Aorta (tissue), 5 donors: ENCODE measurements at places on chromosomes 13 and 19.
A peak's percentile ranks its signal among the peaks of the same experiment; 100 is the strongest.

DNA sequence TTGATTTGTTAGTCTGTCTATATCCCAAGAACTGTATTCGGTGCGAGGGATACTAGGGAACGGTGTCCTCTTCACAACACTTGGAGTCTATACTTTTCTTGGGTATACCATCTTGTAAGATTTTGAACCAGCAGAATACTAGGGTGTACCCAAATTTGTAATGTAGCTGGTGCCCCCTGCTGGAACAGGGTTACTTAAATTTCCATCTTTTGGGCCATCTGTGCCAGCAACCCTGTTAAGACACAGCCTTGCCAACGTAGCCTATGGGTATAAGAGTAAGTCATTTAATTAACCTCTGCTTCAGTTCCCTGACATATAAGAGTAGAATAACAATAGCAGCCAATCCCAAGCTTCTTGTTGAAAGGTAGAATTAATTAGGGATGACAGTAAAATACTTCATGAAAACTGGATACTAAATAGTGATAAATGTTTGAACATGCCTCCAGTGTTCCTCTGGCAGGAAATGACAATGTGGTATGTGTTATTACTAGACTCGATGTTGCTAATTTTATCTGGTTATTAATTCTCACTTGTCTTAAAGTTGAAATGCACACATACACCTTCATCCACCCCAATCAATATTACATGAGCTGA, 607.6 kb downstream of the FGF9 start:
- peak; percentile 76 for DNase-seq

DNA sequence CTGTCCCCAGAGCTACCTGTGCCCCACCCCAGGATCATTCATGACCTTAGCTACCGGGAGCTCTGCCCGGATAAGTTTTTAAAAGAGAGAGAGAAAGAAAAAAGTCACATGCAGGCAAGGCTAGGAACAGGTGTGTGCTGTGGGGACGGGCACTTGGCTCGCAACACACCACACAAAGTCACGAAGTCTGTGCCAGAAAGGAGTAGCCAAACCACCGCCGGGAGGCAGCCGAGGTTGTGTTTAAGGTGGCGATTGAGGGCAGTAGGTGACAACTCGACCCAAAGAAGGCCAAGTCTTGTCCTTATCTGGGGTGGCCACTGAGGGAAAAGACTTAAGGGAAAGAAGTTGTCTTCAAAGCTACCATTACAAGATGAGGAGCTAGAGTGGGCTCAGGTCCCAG, 4.6 kb upstream of the TSHZ3 start:
- no peak for DNase-seq

- DNase-seq = no peak
These were observed 587.9 kb downstream of the LMO7 start for GRCh38 chr13:76223999-76224398.

- DNase-seq = no peak
These were observed 20.3 kb downstream of the FLT1 start for GRCh38 chr13:28474491-28475134.

DNA sequence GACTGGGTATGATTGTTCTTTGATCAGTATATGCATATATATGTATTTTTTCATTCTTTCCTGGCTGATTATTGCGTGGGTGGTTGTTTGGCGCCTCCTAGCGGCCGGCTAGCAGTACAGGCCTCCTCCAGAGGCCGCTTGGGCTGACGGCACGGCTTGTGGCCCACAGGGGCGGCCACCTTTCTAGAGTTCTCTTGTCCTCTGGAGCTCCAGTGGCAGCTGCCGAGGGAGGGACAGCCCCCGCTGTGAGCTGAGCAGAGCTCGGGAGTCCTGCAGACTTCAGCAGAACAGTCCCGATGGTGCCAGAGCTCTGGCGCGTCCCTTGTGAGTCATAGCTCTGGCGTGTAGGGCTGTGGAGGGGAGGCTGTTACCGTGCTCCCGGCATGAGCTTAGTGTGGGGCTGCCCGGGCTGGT, 22.5 kb upstream of the ZNF429 start:
- DNase-seq = peak; percentile 89

DNA sequence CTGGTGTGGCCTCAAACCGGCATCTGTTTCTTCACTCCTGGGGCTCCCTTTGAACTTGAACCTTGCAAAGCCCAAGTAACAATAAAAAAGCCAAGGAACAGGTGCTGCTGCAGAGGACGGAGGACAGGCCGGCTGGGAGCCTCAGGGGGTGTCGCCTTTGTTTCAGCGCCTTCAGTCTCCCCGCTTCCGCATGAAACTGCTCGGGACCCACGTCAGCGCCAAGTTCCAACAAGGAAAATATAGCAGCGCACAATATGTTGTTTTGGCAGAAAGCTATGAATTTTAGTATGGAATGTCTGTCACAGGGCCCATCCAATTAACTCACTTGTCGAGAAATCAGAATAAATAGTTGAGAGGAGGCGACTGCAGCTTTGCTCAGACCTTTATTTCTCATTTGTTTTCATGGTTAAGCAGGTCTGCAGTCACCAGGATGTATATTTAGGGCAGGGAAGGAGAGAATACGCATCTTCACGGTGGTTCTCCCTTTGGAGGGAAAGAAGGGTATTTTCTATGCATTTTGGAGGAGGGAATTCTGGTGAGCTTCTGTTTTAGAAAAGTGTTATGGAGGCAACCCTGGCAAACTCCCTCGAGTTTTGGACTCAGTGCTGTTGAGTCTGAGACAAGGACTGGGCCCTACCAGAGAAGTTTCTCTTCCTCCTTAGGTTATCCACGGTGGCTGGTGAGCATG, 34.3 kb upstream of the MEDAG start:
- DNase-seq = no peak

DNA sequence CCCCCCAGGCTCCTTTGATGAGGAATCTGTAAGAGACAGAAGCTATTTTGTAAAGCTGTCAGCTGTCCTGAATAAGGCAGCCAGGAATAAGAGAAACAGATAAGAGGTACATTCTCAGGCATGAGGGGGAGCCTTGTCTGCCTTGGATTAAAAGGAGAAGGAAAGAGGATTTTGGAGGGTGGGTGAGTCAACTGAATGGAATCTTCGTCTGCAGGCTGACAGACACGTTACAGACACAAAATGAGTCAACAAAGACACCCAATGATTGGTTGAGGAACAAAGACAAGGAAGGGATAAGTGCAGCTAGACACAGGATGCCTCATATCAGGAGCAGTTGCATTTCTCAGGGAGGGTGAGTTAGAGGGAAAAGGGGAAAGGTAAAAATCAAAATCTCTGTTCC, 162.5 kb downstream of the OLFM4 start:
- DNase-seq = no peak

GRCh38 chr13:39451301-39451700, 151.7 kb downstream of the LHFPL6 start:
- no peak for DNase-seq

- DNase-seq = peak; percentile 26
These were observed 28.2 kb upstream of the TMEM255B start for GRCh38 chr13:113730831-113731191.

GRCh38 chr13:112902101-112902651, 66.8 kb upstream of the MCF2L start:
- no peak for DNase-seq

DNA sequence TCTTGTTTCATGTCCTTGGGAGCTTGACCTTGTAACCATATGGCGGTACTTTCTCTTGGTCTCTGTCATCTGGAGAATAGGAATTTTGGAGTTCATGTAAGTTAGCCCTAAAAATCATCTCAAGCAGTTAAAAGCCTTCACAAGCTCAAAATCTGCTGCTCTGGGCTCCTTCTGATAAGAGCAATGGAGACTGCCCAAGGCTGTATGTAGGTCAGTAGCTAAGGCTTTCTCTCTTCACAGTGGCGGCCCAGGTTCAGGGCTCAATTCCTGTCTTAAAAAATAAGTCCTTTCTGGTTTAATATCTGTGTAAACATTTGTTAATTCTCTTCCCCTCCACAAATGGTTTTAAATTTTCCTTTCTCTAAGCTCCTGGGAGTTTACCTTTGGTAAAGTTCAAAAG, 45.3 kb upstream of the ANKRD10 start:
- no peak for DNase-seq

DNA sequence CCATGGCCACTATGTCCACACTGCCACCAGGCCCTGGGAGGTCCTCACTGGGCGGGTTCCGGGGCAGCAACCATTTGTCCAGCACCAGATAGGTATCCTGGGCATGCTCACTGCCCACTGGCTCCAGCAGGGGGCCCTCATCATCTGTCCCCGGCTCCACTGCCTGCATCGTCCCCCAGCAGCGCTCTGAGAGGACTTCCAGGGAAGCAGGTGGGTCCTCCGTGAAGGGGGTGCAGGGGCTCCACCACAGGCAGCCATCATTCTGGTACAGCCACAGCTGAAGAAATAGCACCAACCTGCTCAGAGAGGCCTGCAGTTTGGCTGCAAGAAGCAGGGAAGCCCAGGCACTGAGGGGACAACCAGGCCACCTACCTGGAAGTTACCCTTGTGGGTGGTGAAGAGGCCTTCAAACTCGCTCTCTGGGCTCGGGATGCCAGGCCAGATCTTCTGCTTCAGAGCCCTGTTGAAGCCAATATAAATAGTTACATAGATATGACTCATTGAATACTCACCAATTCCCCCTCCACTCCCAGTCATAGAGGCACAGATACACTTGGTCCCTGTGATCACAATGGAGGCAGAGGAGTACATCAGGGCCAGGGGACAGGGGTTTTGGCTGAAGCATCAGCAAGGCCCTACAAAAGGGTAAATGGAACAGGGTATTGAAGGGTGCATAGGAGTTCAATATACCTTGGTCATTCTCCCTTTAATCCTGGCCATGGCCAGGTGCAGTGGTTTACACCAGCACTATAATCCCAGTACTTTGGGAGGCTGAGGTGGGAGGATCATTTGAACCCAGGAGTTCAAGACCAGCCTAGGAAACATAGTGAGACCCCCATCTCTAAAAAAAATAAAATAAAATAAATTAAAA, 4.1 kb downstream of the SWSAP1 start:
- DNase-seq = peak; percentile 61

DNA sequence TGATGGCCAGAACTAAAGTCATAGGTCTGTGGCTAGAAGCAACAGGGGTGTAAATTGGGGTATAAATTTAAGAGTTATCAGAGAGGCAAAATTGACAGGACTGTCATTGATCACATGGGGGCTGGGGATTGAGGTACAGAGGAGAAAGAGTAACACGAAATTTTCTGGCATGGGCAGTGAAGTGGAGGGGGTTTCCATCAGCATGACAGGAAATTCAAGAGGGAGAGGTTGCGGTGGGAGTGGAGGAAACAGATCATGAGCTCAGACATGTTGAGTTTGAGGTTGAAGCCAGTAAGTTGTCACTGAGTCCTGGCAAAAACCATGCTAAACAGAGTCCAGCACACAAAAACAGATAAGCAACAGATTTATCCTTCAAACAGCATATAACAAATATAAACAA, 192.1 kb upstream of the TSC22D1 start:
- DNase-seq = no peak

- no peak for DNase-seq
These were observed 3.1 kb downstream of the CARS2 start for GRCh38 chr13:110702591-110703526.

GRCh38 chr19:54188215-54188871, 1.0 kb downstream of the MBOAT7 start:
- peak; percentile 58 for DNase-seq

- no peak for DNase-seq
These were observed 556.7 kb downstream of the PCDH9 start for GRCh38 chr13:66673401-66673800.

- no peak for DNase-seq
These were observed 12.4 kb downstream of the MYH14 start for GRCh38 chr19:50215820-50216219.

- peak; percentile 77 for DNase-seq
These were observed 1.4 kb downstream of the RASA3 start for GRCh38 chr13:114130837-114131582.

GRCh38 chr13:30338331-30338851, 31.0 kb upstream of the KATNAL1 start:
- no peak for DNase-seq

GRCh38 chr19:18086590-18087138, at the start of gene IL12RB1:
IL12RB1 (minus strand) TSS chr19:18086934; CDS start chr19:18086823, 111 bp downstream.
- no peak for DNase-seq

- no peak for DNase-seq
These were observed 623.2 kb downstream of the SLITRK5 start for GRCh38 chr13:88294368-88294767.

GRCh38 chr19:1465191-1466016, 13.6 kb downstream of the C19orf25 start:
- no peak for DNase-seq

DNA sequence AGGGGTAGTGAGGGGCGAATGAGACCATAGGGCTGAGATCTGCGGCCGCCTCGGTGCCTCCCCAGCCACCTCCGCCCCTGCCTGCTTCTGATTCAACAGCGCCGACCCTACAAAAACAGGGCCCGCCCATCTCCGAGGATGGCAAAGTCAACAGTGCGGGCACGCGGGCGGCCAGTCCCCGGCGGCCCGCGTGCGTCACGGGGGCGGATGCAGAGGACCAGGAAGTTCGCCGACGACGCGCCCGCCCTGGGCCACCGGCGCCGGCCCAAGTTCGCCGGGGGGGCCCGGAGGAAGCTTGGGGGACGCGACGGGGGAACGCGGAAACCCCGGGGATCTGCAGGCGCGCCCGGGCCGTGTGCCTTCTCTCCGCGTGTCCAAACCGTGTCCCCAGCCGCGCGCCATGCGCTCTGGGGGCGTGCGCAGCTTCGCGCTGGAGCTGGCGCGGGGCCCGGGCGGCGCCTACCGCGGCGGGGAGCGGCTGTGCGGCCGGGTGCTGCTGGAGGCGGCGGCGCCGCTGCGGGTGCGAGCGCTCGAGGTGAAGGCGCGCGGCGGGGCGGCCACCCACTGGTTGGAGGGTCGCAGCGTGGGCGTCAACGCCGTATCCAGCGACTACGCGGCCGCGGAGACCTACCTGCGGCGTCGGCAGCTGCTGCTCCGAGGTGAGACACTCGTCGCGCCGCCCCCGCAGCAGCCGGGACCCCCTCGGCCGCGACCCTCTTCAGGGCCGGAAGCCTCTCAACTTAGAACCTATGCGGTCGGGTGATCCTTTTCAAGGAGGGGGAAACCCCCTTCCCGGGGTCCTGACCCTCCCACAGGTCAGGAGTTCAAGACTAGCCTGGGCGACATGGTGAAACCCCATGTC, 6.8 kb upstream of the ARRDC2 start:
- peak; percentile 97 for DNase-seq

DNA sequence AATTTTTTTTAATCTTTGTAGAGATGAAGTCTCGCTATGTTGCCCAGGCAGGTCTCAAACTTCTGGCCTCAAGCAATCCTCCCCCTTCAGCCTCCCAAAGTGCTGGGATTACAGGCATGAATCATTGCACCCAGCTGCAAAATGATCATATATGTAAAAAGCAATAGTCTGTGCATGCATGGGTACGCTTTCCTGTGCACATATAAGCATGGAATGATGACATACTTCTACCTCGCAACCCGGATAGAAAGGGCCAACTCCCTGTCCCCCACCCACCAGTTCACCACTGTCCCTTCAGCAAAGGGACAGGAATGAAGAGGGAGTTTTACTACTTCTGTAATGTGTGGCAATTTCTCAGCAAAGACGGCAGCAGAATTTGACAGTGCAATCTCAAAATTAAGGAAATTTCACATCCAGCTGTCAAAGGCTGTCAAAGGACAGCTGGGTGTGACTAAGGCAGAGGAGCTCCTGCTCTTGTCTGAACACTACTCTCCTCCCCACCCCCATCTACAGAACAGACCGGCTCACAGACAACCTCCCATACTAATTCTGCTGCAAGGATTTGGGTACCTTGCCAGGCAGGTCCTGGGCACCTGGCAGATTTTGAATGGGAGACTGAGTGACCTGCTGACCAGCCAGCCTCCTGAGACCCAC, 95.6 kb downstream of the TSHZ3 start:
- no peak for DNase-seq
